ENCODE measurements at places on chromosomes 6 and 20. TPM values are rescaled to one million over a fixed set of nuclear protein-coding genes. Genes with fewer than 3 reads are reported as not detected.

Gene ADGRF5
- 0.28 TPM for polyA plus RNA-seq

Gene TMEM244
- polyA plus RNA-seq: not detected

Gene LTA
- not detected for polyA plus RNA-seq

Gene TUBB1
- 0.09 TPM for polyA plus RNA-seq

Gene BPIFA2
- not detected for polyA plus RNA-seq

Gene EPHA7
- polyA plus RNA-seq: not detected

Gene IPCEF1
- polyA plus RNA-seq: not detected

Gene PSORS1C1
- 2.6 TPM for polyA plus RNA-seq

Gene FNDC11
- 0.15 TPM for polyA plus RNA-seq

Gene RRAGD
- not detected for polyA plus RNA-seq

Gene IP6K3
- polyA plus RNA-seq: 0.08 TPM

Gene OR2W1
- not detected for polyA plus RNA-seq

Gene OR2H2
- not detected for polyA plus RNA-seq

Gene PRDM13
- polyA plus RNA-seq: not detected

Gene R3HDML
- not detected for polyA plus RNA-seq

Gene PRRT1
- 2.2 TPM for polyA plus RNA-seq

Gene BEND6
- polyA plus RNA-seq: 25.1 TPM

Gene RAET1L
- not detected for polyA plus RNA-seq

Gene RIMS1
- 1.7 TPM for polyA plus RNA-seq

Gene ACTL10
- 1.7 TPM for polyA plus RNA-seq

Gene TCF21
- 4.0 TPM for polyA plus RNA-seq

Gene CDKN1A
- polyA plus RNA-seq: 856 TPM

Gene SOX18
- not detected for polyA plus RNA-seq

Gene ADAM33
- 17.4 TPM for polyA plus RNA-seq

Gene C6orf15
- not detected for polyA plus RNA-seq

Gene KHDC1L
- not detected for polyA plus RNA-seq

Gene ANGPT4
- not detected for polyA plus RNA-seq

Gene TRAPPC3L
- polyA plus RNA-seq: 0.30 TPM

Gene ASIP
- not detected for polyA plus RNA-seq

Gene AKAP12
- 20.4 TPM for polyA plus RNA-seq

Gene DLL1
- polyA plus RNA-seq: 0.68 TPM

Gene TBXT
- not detected for polyA plus RNA-seq

Gene PREX1
- 0.18 TPM for polyA plus RNA-seq

Gene MUC22
- not detected for polyA plus RNA-seq

Gene MOG
- polyA plus RNA-seq: not detected
